Mesothelial cell of epicardium (in vitro differentiated cells): ENCODE measurements at places on chromosomes 4 and X. TPM values are rescaled to one million over a fixed set of nuclear protein-coding genes. Genes with fewer than 3 reads are reported as not detected.

DNA sequence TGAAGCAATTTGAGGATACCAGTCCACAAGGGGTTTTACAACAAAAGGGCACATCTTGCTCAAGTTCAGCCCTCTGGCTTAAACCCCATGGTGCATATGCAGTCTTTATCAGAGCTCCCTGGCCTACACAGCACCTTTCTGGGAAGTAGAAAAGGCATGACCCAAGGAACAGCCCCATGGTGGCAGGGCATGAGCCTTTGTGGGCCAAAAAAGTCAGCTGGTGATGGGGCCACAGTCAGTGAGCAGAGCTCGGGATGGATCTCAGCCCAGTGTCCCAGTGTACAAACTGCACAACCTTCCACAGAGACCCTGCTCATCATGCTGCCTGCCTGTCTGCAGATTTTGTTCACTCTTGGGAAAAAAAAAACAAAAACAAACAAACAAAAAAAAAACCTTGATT lies 22.3 kb upstream of the TMEM165 start:
- H3K36me3 ChIP-seq: peaks cover 14% of the 10 kb centered on the region
- no peak for DNase-seq
- no peaks in the 10 kb centered on the region for H3K27me3 ChIP-seq

- no peaks in the 10 kb centered on the region for H3K4me1 ChIP-seq
- H3K27ac ChIP-seq: no peak overlapping the region
- H3K4me3 ChIP-seq: no peak overlapping the region
- peaks cover 52% of the 10 kb centered on the region for H3K36me3 ChIP-seq
- H3K27me3 ChIP-seq: no peaks in the 10 kb centered on the region
Observed at GRCh38 chrX:115892056-115892708, 278.4 kb upstream of the AGTR2 start.

DNA sequence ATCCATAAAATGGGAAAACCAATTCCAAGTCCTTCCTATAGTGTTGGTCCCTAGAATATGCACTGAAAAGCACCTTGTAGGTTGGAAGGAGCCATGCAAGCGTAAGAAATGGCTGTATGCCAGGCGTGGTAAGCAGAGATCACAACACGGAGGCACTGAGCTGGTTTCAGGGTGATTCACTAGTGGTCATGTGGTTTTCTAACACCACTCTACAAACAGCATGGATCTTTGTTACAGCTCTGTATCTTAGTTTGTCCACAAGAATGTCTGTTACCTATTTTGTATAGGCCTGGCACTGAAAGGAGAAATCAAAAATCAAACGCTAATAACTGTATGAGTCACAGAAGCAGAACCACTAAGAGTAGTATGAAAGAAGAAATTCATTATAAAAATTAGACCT lies 71.9 kb downstream of the MAGEB17 start:
- no peak for DNase-seq
- no peak overlapping the region for H3K4me3 ChIP-seq
- H3K27ac ChIP-seq: no peak overlapping the region
- H3K4me1 ChIP-seq: peaks cover 13% of the 10 kb centered on the region
- H3K27me3 ChIP-seq: no peaks in the 10 kb centered on the region

GRCh38 chrX:134741746-134742145 lies 83.5 kb upstream of the PLAC1 start:
- H3K4me3 ChIP-seq: no peak overlapping the region
- no peaks in the 10 kb centered on the region for H3K36me3 ChIP-seq
- no peak overlapping the region for H3K27ac ChIP-seq
- H3K4me1 ChIP-seq: peaks cover 12% of the 10 kb centered on the region
- no peak for DNase-seq

DNA sequence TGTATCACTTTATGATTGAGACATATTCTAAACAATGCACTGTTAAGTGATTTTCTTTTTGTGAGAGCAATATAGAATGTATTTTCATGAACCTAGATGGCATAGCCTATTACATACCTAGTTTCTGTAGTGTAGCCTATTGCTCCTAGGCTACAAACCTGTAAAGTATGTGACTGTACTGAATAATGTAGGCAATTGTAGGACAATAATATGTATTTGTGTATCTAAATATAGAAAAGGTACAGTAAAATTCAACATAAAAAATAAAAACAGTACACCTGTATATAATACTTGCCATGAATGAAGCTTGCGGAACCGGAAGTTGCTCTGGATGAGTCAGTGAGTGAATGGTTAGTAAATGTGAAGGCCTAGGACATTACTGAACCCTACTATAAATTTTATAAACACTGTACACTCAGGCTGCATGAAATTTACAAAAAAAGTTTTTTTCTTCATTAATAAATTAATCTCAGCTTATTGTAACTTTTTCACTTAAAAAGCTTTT lies 106.7 kb downstream of the VSIG4 start:
- H3K4me1 ChIP-seq: no peaks in the 10 kb centered on the region
- no peak overlapping the region for H3K27ac ChIP-seq
- DNase-seq: no peak
- no peak overlapping the region for H3K4me3 ChIP-seq

- no peaks in the 10 kb centered on the region for H3K27me3 ChIP-seq
- peak overlapping the region; percentile 18 for H3K27ac ChIP-seq
- DNase-seq: no peak
- peaks cover 56% of the 10 kb centered on the region for H3K4me1 ChIP-seq
- no peaks in the 10 kb centered on the region for H3K36me3 ChIP-seq
- H3K4me3 ChIP-seq: no peak overlapping the region
Observed at GRCh38 chr4:140234697-140235060, 80.7 kb upstream of the MAML3 start.

TLL1 gene
- total RNA-seq: 1.2 to 1.8 TPM (median 1.5 TPM) in 3 replicates
